ENCODE measurements at places on chromosomes 3 and 15. TPM values are rescaled to one million over a fixed set of nuclear protein-coding genes. Genes with fewer than 3 reads are reported as not detected.
A peak's percentile ranks its signal among the peaks of the same experiment; 100 is the strongest.

DNA sequence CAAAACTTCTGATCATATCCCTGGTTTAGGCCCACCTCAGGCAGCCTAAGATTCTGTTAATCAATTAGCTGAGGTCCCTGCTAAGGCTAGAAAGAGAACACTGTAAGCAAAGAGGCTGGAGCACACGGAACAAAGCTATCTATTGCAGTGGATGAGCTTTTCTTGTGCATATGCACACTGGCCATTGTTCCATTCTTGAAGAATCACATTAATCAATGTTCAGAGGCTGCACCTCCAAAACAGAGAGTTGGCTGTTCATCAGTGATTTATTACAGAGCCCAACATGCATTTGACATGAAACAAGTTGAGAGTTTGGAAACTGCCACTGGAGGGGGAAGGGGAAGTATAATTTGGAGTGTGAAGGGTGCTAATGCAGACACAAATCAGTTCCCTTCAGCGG, 873.0 kb downstream of the ROBO1 start:
- no peak for DNase-seq

GRCh38 chr3:38157595-38157994, 7.7 kb upstream of the OXSR1 start:
- DNase-seq: peak; percentile 15

DNA sequence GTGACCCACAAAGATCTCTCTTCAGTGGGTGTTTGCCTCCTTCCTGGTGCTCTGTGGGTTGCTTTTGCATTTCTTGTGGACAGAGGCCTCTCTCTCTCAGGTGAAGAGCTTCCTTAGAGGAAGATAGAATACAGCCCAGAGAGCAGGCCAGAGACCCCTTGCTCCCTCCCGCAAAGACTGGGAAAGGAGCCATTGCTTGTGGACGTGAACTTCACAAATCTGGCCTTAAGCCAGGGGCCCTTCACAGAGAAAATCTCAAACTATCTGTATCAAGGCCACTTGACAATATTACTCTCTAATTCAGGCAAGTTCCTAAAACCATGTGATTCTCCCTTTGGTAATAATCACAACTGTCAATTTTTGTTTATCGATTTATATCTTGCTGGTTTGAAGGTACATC, 30.4 kb upstream of the CLK3 start:
- DNase-seq: no peak

DNA sequence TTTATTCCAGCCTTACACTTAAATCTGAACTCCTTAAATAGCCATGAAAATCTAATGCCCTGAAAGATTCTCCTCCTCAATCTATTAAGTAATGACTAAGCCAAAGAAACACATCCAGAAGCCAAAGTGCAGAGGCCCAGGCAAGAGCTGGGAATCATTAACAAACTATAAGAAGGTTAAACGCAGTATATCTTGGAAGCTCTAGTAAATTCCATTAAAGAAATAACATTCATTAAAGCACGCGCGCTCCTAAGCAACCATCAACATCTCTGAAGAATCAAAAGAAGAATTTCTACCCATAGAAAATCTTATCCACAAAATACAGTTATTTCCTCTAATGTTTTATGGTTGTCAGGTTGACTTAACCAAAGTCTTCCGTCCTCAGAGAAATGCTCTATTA, 29.5 kb downstream of the MB21D2 start:
- peak; percentile 39 for DNase-seq

GREM1 gene
- 935 TPM for total RNA-seq

Measured in GM23248 (cell line).